NCI-H2029 treated with DMSO at 0.1 percent for 48 hours (cell line): ENCODE measurements at places on chromosomes 5 and 9.

GRCh38 chr9:107361816-107362215, 78.7 kb downstream of the RAD23B start:
- DNase-seq: no peak

DNA sequence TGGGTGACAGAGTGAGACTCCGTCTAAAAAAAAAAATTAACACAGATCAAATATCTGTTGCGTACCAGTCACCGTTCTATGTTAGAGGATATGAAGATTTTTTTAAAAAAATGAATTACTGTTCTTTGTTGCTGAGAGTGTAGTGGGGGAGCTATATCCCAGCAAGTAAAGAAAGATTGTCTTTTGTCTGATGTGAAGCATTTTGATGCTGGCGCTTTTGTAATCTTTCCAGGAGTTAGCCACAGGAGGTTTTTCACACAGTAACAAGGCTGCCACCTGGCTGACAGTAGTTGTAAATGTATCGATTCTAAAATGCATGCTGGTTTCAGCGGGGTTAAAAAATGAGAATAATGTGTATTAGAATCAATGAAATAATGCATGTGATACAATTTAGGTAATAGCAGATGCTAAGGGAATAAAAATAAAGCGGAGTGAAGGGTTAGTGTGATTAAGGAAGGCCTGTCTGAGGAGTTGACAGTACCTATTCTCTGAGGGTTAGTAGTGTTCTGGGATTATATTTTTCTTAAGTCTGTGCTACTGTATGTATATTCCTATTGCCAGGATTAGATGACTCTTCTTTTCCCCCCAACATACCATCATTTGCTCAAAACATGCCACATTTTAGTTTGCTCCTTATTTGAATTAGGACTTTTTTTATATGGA, 3.4 kb downstream of the LMNB1 start:
- peak; percentile 28 for DNase-seq

GRCh38 chr5:66351813-66352212, 207.7 kb downstream of the SREK1 start:
- no peak for DNase-seq

- no peak for DNase-seq
Observed at GRCh38 chr9:115254287-115255180, 136.6 kb upstream of the TNC start.

- no peak for DNase-seq
Observed at GRCh38 chr9:93188426-93189368, 4.8 kb downstream of the WNK2 start.

DNA sequence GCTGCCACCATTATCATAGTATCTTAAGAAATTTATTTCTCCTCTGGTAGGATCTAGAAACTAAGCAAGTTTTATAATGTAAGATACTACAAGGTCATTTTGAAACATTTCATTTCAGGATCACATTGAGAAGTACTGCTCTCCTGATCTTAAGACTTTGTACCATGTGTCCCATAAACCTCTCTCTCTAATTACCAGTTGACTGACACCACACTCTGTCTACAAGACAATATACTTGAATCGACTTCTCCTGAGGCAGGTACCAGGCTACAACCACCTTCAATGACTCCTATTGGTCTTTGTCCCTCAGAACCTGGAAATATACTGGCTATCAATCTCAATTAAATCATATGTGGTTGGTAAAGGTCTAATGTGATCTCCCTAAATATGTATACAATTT, 597.0 kb downstream of the PTPRD start:
- no peak for DNase-seq
